BJ (cell line): ENCODE measurements at places on chromosomes 12 and 14.

DNA sequence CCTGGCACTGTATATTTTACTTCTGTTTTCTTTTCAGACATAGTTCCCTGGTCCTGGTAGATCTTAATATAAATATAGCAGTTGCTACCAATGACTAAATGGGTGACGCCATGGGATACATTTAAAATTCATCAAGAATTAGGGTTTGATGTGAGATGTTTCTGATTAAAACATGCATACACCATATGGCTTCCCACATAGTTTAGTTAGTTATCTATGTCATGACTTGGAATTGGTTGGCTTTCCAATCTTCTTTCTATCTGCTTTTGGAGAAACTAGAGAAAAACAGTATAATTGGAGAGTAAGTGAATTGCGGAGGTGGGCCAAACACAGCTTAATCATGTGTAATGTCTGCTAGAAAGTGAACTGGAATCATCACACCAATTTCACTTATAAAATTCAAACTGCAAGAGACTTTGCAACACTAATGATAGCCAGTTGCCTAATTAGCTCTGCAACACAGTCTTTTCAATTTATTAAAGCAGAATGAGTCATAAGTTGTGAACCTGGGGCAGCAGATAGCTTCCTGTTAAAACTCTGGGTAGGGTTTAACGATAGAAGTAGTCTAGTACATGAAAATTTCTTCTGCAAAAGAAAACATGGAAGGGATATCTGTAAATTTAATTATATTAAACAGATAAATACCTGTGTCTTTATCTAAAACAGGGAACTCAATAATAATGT lies 295.2 kb downstream of the SLC16A7 start:
- DNase-seq, result no peak

GRCh38 chr12:76085520-76085868 lies 1.0 kb upstream of the NAP1L1 start:
- DNase-seq, result no peak

DNA sequence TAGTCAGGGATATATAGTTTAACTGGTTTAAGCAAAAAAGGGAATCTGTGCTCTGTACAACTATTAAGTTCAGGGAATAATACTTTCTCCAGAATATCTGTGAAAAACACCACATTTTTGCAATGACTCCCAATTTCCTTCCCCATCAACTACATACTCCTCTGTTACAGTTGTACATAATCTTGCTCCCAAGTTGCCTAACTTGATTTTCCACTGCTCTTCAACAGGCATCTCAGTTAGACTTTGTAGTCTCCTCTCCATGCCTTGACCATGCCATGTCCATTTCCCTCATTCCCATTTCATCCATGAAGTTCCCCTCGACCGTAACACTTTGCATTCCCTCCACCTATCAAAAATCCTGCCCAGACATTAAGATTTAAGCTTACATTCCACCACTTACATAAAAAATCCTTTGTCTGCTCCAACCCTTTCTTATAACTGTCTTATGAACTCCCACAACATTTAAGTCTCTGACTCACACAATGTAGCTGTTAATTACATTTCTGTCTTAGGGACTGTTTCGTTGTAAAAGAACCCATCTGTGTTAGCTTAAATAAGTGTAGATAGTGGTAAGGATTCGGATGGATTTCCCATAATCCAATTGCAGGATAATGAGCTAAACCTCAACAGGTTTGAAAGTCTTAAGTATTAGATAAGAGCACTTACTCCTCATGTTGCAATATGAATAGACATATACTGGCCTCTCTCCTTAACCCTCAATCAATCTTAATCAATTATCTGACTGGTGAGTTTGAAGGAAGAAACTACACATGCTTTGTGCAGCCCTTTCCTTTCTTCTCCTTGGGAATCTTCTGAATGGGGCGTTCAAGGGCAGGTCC lies 156.5 kb downstream of the PAWR start:
- no peak for DNase-seq

- no peak for DNase-seq
Measured at GRCh38 chr12:13144266-13144828, 40.9 kb upstream of the GSG1 start.

DNA sequence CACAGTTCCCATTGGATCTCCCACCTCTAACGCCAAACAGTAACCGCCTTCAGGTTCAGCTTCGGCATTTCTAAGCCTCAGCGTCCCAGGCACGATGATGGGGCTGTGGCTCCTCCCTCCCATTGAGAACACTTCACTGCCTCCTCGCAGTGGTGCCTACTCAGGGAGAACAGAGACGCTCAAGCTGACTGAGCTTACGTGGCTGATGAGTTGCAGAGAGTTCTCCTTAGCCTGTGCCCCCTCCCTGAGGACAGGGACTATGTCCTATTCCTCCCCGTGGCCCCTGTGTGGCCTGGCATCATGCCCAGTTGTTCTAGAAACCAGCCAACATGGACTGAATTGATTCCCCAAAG lies 87.0 kb downstream of the ITPK1 start:
- no peak for DNase-seq

- DNase-seq, result no peak
Measured at GRCh38 chr12:1122786-1123185, 131.8 kb downstream of the ERC1 start.

DNA sequence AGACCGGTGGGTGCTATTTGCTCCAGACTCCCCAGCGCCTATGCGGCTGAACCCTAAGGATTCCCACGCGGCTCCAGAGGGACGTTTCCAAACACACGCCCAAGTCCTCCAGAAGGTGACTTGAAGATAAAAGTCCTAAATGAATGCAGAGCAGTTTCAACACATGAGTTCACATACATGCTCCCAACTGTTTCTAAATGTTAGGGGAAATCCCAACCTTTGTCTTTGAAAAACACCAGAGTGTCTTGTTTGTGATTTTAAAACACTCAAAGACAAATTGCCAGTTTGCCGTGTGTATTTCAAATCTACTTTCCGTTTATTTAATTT lies 252.9 kb upstream of the SFSWAP start:
- no peak for DNase-seq

DNA sequence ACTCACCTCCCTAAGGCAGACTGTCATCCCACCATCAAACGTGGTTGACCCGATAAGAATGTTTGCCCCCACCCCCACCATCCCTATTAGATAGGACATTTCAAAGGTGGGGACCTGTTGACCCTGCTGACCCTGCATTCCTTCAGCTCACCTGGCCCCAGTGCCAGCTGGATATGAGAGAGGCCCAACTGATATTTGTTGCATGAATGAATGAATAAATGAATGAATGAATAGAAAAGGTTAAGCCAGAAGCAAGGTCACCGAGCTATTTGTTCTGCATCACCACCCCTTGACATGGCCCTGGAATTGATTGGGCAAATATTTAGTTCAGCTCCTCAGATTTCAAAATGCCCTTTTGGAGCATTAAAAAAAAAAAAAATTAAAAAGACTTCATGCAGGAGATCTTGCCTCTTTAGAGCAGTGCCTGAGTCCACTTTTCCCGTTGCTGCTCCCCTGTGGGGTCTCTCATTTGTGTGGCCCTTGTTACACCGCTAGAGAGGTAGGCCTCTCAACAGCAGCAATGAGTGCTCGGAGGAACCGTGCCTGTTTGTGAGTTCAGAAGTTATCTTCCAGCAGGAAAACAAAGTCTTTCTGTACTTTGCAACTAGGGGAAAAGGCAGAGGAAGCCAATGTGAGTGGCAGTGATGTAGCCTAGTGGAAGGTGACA lies 8.5 kb upstream of the SERPINA5 start:
- DNase-seq, result no peak

GRCh38 chr14:72962829-72963312 lies 36.6 kb downstream of the DCAF4 start:
- peak; percentile 34 for DNase-seq

GRCh38 chr12:103715494-103715893 lies 125.5 kb downstream of the NT5DC3 start:
- no peak for DNase-seq

DNA sequence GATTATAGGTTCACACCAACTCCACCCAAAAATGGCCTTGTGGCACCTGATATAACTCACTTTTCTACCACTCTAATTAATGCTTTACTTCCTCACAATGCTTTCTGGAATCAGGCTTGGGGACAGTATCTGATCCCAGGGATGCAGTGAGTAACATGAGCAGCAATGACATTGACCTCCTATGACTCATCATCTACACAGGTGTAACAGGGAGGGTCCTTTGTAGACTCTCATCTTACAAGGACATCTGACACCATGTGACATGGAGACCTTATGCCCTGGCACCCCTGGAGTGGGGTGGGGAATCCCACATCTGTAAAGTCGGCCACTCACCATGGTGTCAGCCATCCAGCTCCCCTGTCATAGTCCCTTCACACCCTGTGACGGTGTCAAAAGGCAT lies 586.4 kb downstream of the MED13L start:
- no peak for DNase-seq

DNA sequence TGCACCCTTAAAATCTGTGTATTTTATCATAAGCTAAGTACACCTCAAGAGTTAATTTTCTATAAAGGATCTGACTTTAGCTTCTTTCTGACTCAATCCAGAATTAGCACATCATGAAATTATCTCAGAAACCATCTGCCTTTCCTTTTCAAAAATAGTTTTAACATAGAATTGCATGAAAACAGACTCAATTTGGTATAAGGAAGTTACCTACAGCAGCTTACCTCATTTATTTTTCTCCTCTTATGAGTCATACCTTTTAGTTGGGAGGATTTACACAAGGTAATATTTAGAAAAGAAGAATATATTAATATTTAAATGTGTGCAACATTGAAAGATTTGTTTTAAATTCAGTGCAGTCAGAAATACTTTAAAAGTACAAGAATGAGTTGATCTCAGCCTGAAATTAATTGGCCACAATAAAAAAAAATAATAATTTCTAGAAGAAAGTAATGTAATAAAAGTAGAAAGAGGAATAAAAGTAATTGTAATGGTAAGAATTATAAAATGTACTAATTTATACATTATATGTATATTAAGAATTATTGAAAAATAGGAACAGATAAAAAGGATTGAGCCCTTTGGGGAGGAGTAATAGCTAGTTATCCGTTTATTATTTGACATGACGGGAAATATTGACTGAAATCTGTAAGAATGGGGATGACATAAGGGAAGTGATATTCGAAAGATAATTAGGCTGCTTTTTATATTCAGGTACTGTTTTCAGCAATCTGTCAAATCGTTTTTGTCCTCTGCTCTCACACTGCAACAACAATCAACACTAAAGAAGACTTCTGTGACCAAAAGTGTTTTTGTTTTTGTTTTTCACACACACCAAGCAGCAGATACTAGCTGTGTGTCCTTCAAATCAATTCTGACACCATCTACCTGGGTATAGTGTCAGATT lies 20.5 kb downstream of the ADAM21 start:
- no peak for DNase-seq

DNA sequence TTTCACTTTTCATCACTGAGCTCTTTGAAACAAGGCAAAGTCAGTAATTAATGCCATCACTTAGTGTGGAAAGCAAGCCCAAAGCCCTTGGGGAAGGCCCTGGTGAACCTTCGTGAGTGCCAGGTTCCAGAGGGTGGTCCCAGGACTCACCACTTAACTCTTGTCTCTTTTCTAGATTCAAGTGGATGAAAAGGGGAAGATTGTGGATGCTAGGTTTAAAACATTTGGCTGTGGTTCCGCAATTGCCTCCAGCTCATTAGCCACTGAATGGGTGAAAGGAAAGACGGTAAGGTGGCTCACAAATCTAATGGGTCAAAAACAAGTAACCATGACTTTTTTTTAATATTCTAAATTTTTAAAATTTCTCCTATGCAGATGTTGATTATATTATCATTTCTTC lies 2.8 kb downstream of the ISCU start:
- DNase-seq, result no peak

DNA sequence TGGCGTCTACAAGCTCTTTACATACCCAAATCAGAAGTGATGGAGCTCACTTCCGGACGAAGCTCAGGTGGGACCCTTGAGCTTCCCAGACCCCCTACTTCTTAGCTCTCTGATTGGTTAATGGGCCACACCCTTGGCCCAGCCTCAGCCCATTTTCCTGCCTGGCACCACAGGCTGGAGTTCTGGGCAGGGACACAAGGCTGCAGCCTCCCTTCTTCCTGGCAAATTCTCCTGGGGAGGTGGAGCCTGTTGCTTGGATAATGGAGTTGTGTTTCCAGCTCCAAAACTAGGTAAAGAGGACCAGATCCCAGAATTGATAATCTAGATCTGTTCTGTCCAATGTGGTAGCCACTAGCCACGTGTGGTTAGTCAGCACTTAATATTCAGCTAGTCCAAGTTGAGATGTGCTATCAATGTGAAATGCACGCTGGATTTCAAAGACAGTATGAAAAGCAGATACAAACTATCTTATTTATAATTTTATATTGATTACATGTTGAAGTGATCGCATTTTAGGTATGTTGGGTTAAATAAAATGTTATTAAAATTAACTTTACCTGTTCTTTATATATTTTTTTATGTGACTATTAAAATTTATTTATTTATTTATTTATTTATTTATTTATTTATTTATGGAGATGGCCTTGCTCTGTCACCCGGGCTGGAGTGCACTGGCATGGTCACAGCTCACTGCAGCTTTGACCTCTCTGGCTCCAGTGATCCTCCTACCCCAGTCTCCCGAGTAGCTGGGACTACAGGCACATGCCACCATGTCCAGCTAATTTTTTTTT lies 12.6 kb upstream of the FAIM2 start:
- no peak for DNase-seq

DNA sequence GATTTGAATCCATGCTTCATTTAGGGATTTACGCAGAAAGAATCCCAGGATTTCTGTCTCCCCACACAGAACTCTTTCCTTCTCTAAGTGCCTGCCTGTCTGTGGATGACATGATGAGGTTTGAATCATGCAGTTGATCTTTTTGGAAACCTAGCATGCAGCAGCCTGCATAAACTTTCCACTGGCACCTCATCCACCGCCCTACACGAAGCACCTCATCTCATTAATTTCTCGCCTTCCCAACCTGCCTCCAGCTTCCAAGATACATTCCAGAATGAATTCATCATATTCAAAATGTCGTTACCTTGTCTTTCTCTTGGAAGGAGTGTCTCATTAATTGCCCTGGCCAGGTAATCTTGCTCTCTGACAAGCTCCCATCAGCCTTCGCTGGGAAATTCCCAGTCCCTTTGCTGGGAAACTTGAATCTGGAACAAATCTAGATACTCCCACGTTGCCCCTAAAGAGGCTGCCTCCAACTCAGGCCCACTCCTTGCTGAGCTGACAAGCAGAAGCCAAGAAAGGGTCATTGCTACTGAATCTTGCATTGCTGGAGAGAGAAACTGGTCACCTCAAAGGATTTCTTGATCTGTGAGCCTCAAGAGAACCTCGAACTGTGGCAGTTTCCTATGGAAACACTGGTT lies 48.2 kb downstream of the SERPINA3 start:
- no peak for DNase-seq

DNA sequence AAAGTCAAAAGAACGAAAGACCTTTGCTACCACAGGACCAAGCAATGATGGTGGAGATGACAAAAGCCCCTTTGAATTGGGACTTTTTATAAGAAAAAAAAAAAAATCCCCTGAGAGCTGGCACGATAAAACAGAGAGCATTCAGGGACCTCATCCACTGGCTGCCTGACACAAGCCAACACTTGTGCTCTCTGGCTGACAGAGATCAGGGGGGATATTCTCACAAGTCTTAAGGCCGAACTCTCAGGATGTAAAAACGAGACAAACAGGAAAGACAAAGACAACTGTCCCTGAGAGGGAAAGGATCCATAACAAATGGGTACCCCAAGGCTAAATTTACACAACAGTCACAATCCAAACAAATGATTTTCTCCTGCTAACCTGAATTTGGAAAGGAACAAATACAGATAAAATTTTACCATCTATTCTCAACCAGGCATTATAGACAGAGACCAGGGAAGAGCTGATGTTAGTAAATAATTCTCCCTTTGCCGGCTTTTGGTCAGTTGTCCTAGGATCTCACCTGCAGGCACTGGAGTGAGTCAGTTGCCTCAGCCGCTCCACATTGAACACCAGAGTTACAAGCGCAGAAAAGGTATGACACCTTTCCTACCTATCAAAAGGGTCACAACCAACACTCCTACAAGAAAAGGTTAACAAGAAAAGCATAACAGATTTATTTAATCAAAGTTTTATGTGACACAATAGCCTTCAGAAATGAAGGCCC lies 37.9 kb upstream of the GARIN6 start:
- DNase-seq, result no peak
